Adrenal gland (tissue), 19 donors: ENCODE measurements at places on chromosomes 6 and 20. TPM values are rescaled to one million over a fixed set of nuclear protein-coding genes. Genes with fewer than 3 reads are reported as not detected.
A peak's percentile ranks its signal among the peaks of the same experiment; 100 is the strongest.

The TRIM40 gene
- total RNA-seq: not detected

The LAMA4 gene
- total RNA-seq: 38.5 TPM

The ADAM33 gene
- 0.90 TPM for total RNA-seq

DNA sequence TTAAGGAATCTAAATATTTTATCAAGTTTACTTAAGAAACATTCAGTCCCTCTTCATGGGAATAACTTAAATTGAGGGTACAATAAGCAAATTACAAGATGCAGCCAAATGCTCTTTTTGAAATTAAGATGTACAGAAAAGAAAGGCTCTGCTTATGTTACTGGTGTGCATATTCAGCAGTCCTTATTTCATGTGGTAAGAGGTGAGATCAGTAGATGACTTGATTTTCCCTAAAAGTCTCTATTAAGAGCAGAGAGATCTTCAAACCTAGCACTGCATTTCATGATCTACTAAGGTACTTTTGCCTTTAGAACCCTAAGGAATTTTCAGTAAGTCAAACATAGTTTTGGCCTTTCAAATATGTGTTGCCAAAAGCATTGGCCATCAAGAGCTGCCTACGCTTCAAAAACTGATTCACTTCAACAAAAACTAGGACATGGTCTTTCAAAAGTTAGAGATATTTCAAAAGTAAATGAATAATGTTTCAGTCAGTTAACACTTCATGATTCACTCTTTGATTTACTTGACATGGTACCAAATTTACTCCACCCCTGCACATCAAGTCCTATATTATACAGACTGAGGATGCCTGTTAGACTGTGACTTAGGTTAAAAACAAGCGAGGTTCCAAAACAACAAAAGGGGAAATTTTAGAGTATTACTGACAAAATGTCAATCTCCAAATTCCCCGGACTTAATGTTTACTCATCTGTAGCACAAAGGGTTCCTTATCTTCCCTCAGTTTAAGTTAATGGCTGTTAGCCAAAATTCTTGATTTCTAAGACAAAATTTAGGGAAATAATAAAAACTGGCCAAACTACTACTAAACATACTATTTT, 19.2 kb downstream of the C6orf62 start:
- no peaks in the 10 kb centered on the region for H3K4me1 ChIP-seq
- no peaks in the 10 kb centered on the region for H3K36me3 ChIP-seq
- no peaks in the 10 kb centered on the region for H3K27me3 ChIP-seq
- H3K27ac ChIP-seq: peak overlapping the region; percentile 40
